ENCODE measurements at places on chromosomes 11 and 22. TPM values are rescaled to one million over a fixed set of nuclear protein-coding genes. Genes with fewer than 3 reads are reported as not detected.

OR52N4 gene
- not detected for total RNA-seq

MAPK8IP2 gene
- 0.52 TPM for total RNA-seq

SLC29A2 gene
- 4.2 TPM for total RNA-seq

CWF19L2 gene
- 20.9 TPM for total RNA-seq

MPPED2 gene
- total RNA-seq, result 15.7 TPM

RBX1 gene
- 96.0 TPM for total RNA-seq

PUS3 gene
- total RNA-seq, result 8.4 TPM

DEUP1 gene
- not detected for total RNA-seq

RCN1 gene
- 107 TPM for total RNA-seq

ANKK1 gene
- not detected for total RNA-seq

ANO5 gene
- 24.0 TPM for total RNA-seq

PGA4 gene
- total RNA-seq, result 3.7 TPM

SERPING1 gene
- total RNA-seq, result 15.1 TPM

CRYBB3 gene
- total RNA-seq, result not detected

TEAD1 gene
- total RNA-seq, result 55.3 TPM

INS gene
- not detected for total RNA-seq

CHRM1 gene
- not detected for total RNA-seq

SLC37A2 gene
- total RNA-seq, result 3.7 TPM

MPST gene
- total RNA-seq, result 48.5 TPM

GALR3 gene
- not detected for total RNA-seq

FIBIN gene
- total RNA-seq, result 42.8 TPM

CASP5 gene
- 0.52 TPM for total RNA-seq

OR52E8 gene
- total RNA-seq, result not detected

SIDT2 gene
- total RNA-seq, result 16.2 TPM
